Stimulated activated CD8-positive, alpha-beta memory T cell treated with anti-CD3 and anti-CD28 coated beads, Interleukin-4, amount 100 ng/mL, for 1 hour (primary cell): ENCODE measurements at places on chromosomes 1 and 21.

- no peak for DNase-seq
Observed at GRCh38 chr1:30058970-30059369, 664.4 kb downstream of the MATN1 start.

DNA sequence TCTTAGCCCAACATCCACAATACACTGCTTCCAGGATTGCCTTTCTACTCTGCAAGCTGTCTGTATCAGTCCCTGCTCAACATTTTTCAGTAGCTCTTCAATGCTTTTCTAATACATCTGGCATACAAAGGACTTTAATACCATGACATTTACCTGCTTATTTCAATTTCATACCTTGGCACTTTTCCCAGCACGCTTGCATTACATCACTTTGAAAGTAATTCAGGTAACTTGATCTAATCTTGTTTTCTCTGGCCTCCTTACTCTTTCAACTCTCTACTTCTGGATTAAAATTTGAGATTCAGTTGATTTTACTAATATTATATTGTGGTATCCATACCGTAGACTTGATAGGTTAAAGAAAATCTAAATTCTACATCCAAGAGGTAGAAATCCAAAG is 103.0 kb downstream of the PTGS2 start:
- DNase-seq: no peak

- DNase-seq: no peak
Observed at GRCh38 chr1:223137455-223138085, 5.5 kb downstream of the TLR5 start.

GRCh38 chr1:213119794-213120193 is 68.8 kb downstream of the RPS6KC1 start:
- no peak for DNase-seq

- no peak for DNase-seq
Observed at GRCh38 chr1:30413111-30413440, 310.3 kb downstream of the MATN1 start.

DNA sequence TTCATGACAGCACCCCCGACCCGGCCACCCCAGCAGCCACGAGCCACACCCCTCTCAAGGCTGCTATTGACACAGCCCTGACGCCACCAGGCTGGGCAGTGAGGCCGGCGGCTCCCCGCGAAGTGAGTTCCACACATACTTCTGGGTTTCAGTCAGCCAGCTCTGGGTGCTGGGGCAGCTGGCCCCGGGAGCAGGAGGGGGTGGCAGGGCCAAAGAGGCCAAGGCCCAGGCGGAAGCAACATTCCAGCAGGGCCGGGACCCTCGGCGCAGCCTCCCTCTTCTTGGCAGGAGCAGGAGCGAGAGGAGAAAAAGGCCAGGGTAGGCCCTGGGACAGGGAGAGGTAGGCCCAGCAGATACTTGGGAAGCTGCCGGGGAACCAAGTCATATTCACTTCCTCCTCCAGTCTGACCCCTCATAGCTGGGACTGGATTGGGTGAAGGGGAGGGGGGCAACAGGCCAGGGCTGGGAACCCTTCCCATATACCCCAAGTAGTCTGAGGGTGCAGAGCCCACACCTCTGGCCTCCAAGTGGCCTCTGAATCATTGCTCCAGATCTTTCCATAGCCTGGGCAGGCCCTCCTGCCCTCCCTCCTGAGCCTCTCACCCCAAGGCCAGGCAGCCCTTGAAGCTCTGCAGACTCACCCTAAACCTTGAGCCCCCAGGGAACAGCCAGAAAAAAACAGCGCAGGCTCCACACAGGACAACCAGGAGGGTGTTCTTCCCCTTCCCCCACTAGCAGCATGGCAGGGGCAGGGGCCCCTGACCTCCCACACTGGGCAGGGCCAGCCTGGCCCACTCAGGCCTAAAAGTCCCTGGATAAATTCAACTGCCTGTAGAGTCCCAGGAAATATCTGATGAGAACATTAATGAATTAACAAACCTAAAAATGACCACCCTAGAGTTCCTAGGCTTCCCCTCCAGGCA is 5.7 kb downstream of the HSPG2 start:
- no peak for DNase-seq

DNA sequence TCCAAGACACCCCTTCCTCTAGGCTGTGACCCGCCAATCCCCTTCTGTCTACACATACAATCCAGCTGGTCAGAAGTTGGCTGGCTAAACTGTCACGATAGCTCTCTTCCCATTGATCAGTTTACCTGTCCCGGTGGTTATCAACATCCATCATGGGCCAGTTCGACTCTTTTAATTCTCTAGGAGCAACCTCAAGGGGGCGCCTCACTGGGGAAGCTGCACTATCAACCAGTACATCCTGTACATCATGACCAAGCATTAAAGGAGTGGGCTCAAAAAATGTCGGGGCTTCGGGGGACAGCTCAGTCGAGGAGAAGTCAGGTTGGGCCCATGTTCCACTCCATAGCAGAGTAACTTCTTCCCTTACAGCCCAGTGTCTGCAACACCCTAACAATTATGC is 53.2 kb upstream of the B3GALNT2 start:
- DNase-seq: no peak

DNA sequence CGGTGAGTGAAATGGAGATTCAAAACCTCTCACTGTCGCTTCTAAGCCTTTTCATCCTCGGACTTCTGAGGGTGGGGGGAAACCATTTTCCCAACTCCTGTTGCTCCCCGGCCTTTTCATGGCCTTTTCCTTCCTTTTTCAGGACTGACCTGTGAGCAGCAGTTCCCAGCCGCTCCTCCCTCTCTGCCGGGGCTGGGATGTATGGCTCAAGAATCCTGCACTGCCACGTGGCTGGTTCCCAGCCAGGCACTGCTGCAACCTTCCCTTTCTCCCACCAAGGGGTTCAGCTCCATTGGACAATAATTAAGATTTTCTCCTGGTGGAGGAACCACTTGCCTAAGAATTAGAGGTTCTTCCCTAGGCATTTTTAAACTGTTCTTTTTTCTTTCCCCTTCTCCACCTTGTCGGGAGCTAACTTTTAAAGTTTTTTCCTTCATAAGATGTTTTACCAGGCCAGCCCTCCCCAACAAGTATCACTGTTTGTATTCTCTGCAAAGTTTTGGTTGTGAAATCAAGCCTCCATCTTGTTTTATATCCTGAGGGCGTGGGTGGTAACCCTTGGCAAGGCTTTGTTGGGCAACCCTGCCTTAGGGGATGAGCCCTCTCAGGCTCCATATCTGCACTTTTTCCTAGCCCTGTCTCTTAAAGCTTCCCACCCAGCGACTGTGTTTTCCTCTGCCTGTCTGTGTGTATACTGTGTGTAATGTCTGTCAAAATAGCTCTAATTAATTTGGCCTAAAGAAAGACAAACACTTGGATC is 1166.6 kb upstream of the ADGRL2 start:
- no peak for DNase-seq

DNA sequence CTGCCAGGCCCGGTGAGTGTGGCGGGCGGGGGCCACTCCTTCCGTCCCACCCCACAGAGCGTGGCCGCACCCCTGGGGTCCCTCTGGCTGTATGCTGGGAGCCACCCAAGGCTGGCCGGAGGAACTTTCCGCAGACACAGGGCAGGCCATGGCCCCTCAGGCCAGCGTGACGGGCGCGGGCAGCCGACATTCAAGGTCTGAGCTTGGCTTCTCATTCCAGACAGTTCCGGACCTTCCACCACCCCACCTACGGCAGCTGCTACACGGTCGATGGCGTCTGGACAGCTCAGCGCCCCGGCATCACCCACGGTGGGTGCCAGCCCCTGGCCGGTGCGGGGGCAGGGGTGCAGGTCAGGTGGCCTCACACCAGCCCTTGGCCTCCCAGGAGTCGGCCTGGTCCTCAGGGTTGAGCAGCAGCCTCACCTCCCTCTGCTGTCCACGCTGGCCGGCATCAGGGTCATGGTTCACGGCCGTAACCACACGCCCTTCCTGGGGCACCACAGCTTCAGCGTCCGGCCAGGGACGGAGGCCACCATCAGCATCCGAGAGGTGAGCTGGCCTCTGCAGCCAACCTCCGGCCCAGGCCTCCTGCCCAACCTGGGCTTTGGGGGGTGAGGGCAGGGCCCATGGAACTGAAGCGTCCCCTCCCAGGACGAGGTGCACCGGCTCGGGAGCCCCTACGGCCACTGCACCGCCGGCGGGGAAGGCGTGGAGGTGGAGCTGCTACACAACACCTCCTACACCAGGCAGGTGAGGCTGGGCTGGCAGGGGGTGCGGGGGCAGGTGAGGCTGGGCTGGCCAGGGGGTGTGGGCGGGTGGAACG is 7.3 kb downstream of the SCNN1D start:
- no peak for DNase-seq

DNA sequence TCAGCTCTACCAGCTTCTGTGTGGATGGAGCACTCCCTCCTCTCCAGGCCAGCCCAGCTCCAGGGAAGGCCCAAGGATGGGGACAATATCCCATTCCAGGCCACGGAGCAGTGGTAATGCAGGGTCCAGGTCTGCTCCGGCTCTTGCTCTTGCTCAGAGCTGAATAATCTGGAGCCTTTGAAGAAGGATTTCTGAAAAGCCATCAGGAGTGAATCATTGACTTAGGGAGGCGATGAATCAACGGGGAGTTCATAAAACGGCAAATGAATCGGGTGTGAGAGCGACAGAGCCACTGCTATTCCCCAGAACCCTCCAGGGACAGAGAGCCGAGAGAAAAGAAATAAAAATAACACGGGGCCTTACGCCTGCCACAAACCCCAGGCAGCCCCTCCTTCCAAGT is 7.7 kb downstream of the POU3F1 start:
- DNase-seq: no peak

DNA sequence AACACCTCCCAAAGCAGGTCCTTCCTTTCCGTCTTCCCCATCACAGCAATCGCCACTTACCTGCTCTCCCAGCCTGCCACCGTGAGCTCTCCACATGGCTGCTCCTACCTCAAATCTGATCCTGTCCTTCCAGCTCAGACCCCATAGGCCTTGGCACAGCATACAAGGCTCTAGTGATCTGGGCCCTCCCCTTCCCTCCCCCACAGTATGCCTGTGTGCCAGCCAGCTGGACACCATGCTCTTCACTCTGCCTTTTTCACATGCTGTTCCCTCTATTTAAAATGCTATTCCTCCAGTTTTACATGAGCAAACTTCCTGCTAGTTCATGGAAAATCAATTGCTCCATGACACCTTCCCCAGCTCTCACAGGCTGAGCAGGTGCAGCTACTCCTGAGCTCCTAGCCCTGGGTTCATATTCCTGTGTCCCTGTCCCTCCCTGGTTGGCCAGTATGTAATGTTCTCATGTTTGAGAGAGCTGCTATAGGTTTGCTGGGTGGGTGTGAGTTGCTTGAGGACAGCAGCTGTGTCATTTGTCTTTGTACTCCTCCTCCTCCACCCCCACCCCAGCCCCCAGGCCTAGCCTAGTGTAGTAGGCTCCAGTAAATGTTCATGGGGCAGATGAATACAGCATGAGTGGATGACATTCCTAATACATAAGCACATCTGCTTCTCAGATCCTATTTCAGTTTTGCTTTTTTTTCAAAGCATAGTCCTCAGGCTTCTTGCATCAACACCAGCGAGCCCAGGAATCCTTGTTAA is 6.3 kb upstream of the TNNT2 start:
- DNase-seq: no peak

GRCh38 chr1:202164271-202165037 is 4.1 kb upstream of the PTPN7 start:
- DNase-seq: peak; percentile 55

GRCh38 chr1:109910123-109910962 is at the start of gene CSF1:
Gene CSF1, plus strand, starts transcription at chr1:109910849. Its CDS starts 175 bp downstream, at chr1:109911024.
- no peak for DNase-seq

- DNase-seq: no peak
Observed at GRCh38 chr1:205012391-205013140, 30.4 kb upstream of the CNTN2 start.

DNA sequence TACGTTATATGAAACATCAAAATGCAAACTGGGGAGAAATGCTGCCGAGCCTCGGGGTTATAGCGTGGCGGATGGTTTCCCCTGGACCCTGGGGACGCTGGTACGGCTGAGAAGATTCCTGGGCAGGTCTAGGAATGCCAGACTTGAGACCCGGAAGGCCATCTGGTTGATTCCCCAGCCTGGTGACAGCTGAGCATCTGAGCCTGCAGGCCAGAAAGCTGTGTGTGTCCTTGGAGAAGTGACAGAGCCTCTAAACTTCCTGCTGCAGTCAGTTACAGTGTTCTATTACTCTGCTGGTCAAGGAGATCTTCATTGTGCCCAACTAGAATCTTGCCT is 2.3 kb downstream of the VASH2 start:
- DNase-seq: no peak

GRCh38 chr1:34816778-34817177 is 24.0 kb downstream of the GJA4 start:
- DNase-seq: no peak

DNA sequence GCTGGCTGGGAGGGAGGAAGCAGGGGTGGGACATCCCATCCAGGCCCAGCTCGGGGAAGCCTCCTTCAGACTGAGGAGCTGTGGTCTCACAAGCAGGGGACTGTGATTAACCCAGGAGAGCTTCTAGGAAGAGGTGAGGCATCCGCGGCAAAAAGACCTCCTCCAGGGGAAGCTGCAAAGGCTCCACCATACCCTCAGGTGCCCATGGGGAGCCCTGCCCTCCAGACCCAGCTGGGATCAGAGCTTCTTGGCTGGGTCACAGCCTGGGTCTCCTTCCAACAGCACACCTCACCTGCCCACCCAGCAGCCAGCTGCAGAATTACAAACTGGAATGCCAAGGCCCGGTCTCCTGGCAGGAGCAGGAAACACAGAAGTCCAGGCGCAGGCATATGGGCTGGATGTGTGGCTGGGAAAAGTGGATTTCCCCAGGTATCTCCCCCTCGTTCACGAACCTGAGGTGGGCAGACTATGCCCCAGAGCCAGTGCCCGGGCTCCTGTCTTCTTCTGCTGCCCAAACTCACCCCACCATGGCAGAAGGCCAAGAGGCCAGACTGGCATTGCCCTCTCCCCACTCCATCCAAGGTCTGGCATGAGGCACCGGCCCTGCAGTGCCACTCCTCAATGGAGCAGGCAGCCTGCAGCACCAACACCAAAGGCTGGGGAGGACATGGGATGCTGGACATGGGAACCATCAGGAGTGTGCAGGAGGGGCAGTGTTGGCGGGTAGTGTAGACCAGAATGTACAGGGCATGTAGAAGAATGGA is 15.4 kb upstream of the ARF1 start:
- no peak for DNase-seq

- DNase-seq: no peak
Observed at GRCh38 chr1:204742676-204743251, 57.2 kb upstream of the LRRN2 start.

- DNase-seq: no peak
Observed at GRCh38 chr1:179599623-179600249, 8.1 kb downstream of the TDRD5 start.

GRCh38 chr1:1236176-1236763 is 4.2 kb downstream of the B3GALT6 start:
- DNase-seq: no peak

- no peak for DNase-seq
Observed at GRCh38 chr1:31880957-31881687, 57.0 kb downstream of the PTP4A2 start.

DNA sequence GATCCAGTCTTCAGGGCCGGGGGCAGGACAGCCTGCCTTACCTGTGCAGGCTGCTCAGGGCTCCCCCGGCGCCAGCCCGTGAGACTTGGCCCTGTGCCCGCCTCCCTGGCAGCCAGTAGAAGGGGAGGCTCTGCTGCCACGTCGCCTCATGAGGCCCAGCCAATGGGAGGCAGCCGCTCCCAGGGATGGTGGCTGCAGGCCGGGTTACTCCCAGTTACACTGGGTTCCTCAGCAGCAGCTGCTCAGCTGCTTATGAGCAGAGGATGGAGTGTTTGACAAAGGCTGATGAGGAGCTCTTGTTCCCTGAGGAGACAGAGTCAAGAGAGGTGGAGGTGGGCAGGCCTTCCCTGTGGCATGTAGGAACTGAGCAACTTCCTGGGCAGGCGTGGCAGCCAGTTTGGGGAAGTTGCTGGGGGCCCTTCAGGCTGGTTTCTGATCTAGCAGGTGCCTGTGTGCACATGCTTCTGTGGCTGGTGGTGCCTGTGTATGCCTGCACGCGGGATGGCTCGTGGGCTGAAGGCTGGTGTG is 5.5 kb downstream of the MFSD2A start:
- no peak for DNase-seq

- DNase-seq: no peak
Observed at GRCh38 chr1:178434360-178434759, 62.4 kb downstream of the CLEC20A start.
